ENCODE measurements at places on chromosomes 11 and 22. TPM values are rescaled to one million over a fixed set of nuclear protein-coding genes. Genes with fewer than 3 reads are reported as not detected.

DNA sequence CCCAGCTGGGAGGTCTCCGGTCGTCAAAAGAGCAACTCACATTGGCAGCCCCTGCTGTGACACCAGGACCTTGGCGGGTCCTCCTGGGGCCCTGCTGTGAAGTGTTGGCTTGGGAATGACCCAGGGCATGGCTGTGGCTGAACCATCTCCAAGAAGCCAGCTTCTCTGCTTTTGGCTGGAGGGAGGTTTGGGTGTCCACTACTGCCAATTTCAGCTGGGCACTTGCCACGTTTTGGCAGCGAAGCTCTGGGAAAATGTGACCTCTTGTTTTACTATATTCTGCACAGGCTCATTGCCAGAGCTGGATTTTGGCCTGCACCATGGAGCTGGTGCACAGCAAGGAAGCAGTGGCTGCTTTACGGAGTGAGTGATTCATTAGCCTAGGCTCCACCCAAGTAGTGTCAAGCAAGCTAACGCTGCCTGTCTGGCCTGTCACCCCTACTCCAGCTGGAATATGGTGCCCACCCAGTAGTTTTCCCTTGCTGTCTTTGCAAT lies 24.3 kb upstream of the SMCO4 start:
- H3K4me3 ChIP-seq: no peak overlapping the region
- H3K36me3 ChIP-seq: no peaks in the 10 kb centered on the region
- peaks cover 7% of the 10 kb centered on the region for H3K4me1 ChIP-seq
- H3K27ac ChIP-seq: no peak overlapping the region

DNA sequence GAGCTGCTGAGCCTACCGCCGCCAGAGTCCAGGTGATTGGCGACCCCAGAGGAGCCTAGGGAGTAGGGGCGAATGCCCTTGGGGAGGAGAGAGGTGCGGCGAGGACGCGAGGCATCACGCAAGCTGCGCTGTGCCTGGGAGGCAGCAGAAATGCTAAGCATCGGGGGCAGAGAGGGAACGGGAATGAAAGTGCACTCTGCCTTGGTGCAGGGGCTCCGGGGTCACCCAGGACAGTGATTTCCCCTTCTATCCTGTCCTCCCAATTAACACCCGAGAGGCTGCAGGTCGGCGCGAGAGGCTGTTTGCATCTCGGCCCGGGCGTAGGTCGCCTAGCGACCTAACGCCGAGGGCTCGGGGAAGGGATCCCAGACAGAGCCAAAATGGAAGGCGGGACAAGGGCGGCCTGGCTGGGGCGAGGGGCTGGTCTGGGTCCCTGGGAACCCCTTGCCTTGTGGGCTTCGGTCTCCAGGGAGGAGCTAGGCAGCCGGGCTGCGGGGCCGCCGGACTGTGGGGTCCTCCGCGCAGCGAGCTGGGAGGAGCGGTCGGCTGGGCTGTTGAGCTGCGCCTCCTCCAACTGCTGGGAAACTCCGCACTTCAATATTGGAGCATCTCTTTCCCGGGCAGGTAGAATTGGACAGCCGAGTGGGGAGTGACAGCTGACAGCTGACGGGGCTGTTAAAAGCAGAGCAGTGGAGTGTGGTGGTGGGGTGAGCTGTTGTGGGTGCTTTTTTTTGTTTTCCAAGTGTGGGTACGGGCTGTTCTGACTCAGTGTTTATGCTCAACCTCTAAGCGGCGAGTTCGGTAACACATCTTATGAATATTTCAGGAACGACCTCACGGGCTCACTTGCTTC lies 657 bp downstream of the ELMOD1 start:
- H3K27ac ChIP-seq: no peak overlapping the region
- no peaks in the 10 kb centered on the region for H3K4me1 ChIP-seq
- DNase-seq: no peak

- H3K27me3 ChIP-seq: no peaks in the 10 kb centered on the region
- no peak for DNase-seq
- no peak overlapping the region for H3K27ac ChIP-seq
- no peaks in the 10 kb centered on the region for H3K36me3 ChIP-seq
These were observed 493 bp upstream of the CYTH4 start for GRCh38 chr22:37281646-37282384.

DNA sequence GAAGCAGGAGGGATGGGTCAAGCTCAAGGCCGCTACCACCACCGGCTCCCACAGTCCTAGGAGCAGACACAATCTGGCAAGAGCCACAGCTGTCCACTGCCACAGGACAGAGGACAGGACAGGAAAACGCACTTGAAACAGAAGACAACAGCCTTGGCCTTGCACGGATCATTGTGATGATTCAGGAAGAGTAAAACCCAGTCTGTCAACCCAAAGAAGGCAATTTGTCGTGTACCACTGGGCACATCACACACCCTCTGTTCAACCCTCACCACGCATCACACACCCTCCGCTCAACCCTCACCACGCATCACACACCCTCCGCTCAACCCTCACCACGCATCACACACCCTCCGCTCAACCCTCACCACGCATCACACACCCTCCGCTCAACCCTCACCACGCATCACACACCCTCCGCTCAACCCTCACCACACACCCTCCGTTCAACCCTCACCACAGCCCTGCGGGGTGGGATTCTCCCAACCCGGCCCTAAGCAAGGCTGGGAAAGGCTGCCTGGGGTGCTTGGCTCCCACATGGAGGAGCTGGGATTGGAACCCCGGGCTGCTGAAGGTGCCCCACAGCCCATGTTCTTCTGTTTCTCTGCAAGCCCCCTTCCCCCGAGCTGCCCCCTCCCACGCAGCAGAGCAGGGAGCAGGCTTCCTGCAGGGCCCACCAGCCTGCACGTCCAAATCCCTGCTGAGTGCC lies 11.3 kb upstream of the CDC42BPG start:
- H3K36me3 ChIP-seq: 0 out of 2 replicates have a peak, but pooled peaks cover 3% of the 10 kb centered on the region
- H3K4me3 ChIP-seq: peak overlapping the region; percentile 50

DNA sequence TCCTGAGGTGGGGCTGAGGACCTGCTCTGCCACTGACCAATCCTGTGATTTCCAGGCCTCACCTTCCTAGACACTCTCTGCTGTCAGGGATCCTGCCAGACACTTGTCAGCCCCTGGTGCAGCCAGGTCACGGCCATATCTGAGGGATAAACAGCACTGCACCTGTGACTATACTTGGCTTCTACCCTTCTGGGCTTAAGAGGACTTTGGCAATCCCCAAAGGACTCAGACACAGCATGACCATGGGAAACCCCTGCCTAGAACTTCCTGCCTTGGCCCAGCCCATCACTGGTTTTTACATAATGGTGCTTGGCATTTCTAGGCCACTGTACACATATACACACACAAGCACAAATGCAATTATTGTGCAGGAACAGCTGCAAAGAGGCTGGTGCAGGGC lies 11.6 kb upstream of the OLFML1 start:
- H3K4me3 ChIP-seq: no peak overlapping the region
- H3K36me3 ChIP-seq: no peaks in the 10 kb centered on the region
- H3K27ac ChIP-seq: no peak overlapping the region
- no peak for DNase-seq

GRCh38 chr11:72775288-72776110 lies 18.3 kb downstream of the STARD10 start:
- DNase-seq: no peak
- H3K27me3 ChIP-seq: no peaks in the 10 kb centered on the region

The HPS4 gene
- total RNA-seq: 35.4 TPM

The APOL5 gene
- not detected for total RNA-seq

The CCDC15 gene
- total RNA-seq: 2.4 TPM

The AIFM3 gene
- total RNA-seq: 9.7 TPM

The SEPTIN3 gene
- total RNA-seq: 9.3 TPM

The HYLS1 gene
- 18.9 TPM for total RNA-seq

The SERHL2 gene
- total RNA-seq: not detected
